ENCODE measurements at places on chromosomes 4 and X. TPM values are rescaled to one million over a fixed set of nuclear protein-coding genes. Genes with fewer than 3 reads are reported as not detected.

GNRHR gene
- not detected for total RNA-seq

SPANXA2 gene
- total RNA-seq, result not detected

SPANXD gene
- not detected for total RNA-seq

UBA6 gene
- 138 TPM for total RNA-seq

S100G gene
- not detected for total RNA-seq
